ENCODE measurements at places on chromosomes 4 and X.

DNA sequence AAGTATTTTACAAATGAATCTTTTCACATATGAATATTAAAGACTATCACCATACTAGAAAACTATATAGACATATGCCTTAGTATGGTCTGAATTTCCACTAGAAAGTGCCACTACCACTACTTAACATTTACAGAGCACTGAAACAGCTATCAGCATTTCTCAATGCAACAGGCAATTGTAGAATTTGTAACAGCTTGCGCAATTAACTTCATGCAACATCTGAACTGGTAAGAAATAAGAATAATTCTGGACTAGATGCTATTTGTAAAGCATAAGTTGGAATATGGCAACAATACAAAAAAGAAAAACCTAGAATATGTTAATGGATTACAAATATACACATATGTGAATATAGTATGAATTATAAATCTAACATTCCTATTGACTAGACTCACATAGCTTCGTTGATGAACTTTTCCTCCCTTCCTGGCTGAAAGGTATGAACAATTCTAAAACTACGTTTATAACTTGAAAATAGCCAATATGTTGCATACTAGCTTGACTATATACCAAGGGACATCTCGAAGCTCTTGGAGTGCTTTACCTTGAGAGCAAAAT, 82.0 kb downstream of the ATP8A1 start:
- DNase-seq: no peak

DNA sequence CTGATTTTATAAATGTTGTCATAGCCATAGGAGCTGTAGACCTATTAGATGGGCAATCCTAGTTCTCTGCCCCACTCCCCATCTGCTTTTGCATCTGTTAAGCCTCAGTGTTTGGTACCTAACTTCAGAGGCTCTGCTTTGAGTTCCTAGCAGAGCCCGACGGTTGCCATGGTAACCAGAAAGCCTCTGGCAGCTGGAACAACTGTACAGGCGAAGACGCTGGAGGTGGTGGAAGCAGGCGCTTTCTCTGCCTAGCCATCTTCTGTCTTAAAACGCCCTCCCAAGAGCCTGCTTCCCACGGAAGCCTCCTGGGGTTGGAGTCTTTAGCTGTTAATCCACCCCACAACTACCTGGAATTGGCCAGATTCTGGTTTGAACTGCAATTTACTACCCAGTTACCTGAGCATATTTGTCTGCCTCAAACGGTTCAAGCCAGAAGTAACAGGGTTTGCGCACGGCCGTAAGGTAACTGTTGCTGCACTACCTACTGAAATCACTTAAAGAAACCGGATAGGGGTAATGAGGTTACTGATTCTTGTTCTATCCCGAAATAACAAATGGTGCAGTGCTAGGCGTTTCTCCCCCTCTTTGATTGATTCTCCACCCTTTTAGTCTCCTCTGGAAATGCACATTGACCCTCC, 1.0 kb upstream of the GABRG1 start:
- DNase-seq: peak; percentile 79

GRCh38 chr4:20262221-20262620, 10.5 kb downstream of the SLIT2 start:
- no peak for DNase-seq

GRCh38 chr4:163726641-163727040, 232.2 kb downstream of the TMA16 start:
- no peak for DNase-seq

DNA sequence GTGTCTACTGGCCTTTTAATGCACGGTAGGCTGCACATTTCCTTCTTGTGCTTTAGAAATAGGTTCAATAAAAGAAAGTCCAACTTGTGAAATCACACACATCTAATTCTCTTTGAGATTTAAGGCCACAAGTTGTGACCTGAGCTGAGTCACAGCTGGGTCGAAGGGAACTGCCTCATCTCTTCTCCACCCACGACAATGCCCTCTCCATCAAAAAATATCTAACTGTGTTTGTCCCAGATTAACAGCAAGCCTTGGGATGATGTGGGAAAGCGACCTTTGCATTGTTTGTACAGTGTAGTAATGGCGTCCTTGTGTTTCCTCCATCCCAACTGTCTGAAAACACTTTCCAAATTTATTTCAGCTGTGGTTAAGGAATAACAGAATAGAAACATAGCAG, 168.9 kb downstream of the AMELX start:
- no peak for DNase-seq

DNA sequence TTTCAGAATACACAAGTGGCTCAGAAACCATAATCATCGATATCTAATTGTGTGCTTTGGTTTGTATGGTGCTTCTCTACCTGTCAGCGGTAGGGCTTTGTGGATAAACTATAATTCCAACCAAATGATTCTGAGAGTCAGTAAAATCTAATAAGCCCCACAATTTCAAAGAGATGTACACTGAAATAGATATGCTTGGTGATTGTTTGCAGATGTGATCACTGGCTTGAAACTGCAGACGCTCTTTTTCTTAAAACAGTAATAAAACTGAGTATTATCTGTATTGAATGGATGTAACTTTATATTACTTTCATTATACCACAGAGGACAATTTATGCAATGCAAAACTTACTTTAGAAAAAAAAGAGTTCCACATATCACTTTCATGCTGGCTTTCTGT, 198.8 kb upstream of the ANXA10 start:
- DNase-seq: no peak

GRCh38 chr4:139234253-139234652, 45.8 kb downstream of the MGARP start:
- no peak for DNase-seq

GRCh38 chr4:61886131-61886530, 686.0 kb downstream of the ADGRL3 start:
- DNase-seq: no peak

- no peak for DNase-seq
Measured at GRCh38 chrX:68807818-68808217, 21.0 kb upstream of the EFNB1 start.

DNA sequence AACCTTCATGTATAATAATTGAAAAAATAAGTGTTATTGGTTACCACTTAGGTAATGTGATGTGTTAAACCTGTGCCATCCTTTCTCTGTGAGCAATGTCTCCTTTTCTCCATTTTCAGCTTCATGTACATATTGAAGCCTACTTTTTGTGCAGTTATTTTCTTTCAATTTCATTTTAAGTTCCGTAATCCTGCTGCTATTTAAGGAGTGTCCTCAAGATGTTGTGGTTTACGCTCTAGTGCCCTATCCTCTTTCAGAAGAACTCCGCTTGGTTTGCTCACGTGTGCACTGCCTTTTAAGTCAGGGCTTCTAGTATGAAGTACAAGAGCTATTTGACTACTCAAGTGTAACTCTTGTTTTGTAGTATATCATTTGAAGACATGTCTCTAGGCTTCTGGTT, 2253.2 kb upstream of the TENM3 start:
- no peak for DNase-seq

- no peak for DNase-seq
Measured at GRCh38 chr4:114386637-114387233, 211.9 kb upstream of the UGT8 start.

DNA sequence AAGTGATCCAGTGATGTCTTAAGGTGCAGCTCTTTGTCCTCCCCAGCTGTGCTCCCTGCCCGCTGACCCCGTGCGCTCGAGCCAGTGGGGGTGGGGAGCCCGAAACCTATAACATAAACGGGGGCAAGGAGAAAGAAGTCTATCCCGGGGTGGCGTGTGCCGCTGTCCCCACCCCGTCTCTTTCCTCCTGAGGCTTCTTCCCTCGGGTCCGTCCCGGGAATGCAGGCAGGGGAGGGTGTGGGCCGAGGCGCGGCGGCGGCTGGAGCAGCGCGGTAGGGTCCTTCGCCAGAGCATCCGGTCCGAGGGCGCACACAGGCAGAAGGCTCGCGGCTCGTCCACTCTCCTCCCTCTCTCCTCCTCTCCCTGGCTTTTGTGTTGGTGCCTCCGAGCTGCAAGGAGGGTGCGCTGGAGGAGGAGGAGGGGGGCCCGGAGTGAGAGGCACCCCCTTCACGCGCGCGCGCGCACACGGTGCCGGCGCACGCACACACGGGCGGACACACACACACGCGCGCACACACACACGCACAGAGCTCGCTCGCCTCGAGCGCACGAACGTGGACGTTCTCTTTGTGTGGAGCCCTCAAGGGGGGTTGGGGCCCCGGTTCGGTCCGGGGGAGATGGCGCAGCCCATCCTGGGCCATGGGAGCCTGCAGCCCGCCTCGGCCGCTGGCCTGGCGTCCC, at the start of gene RAB33A:
Gene RAB33A (plus strand): TSS at position 517 of the 681 bp plus-strand sequence. CDS start 101 bp downstream, at position 618.
- DNase-seq: peak; percentile 69

DNA sequence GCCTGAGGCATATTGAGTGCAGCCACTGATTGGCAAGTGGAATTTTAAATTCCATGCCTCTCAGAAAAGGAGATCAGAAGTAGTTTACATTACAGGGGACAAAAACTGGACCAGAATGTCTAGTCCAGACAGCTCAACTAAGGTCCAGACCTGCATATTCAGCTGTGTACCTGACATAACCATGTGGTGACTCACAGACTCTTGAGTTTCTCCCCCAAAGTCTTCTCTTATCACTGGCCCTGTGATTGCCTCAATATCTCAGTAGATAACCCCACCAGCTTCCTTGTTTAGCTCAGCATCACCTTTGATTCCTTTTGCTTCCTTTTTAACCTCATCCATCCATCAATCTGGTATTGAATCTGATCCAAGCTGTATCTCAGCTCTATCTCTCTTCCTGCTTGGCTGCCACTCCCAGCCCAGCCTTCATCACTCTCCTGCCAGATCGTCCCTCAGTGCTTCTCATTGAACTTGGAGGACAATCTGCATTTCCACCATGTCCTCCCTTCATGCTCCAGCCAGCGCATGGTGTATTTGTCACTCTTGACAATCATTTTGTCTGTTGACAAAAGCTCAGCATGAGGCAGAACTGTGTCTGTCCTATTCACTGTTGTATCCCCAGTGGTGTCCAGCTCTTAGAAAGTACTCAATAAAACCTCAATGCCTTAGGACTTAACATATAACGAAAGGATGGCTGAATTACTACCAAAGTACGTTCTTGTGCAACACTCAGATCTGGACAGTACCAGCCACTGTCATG, 27.8 kb upstream of the SLC2A9 start:
- no peak for DNase-seq

GRCh38 chr4:87052615-87053014, 117.8 kb downstream of the AFF1 start:
- no peak for DNase-seq

DNA sequence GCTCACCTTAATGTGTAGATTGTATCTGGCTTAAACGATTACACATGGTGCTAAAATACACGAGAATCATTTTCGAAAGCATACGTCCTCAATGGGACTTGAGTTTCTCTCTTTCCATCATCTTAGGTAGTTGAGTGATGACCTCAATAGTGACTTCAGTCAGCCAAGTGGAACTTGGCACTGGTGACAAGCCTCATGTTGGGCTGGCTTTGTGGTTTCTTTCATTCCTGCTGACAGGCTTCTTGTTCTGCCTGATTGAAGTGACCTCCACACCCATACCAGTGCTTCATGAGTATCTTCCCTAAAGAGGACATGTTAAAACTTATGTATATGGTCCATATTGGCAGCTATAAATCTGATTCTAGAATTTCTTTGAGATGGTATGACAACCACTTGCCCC, 159.1 kb upstream of the WDR1 start:
- DNase-seq: no peak

DNA sequence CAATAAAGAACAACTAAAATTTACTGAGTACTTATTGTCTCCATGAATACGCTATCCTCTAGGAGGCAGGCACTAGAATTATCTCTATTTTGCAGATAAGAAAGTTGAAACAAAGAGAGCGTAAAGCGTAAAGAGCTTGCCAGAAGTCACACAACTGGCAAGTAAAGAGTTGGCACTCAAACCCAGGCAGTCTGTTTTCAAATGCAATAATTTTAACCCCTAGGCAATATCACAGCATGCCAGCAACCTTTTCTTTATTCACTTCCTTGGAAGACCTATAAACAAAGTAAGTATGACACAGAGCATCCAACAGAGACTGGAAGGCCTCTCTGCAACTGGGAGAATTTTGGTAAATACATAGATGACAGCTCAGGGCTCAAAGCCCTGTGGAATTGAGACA, 23.2 kb upstream of the AMELX start:
- DNase-seq: no peak

- DNase-seq: no peak
Measured at GRCh38 chr4:58940167-58940566, 1830.0 kb upstream of the IGFBP7 start.
